ENCODE measurements at places on chromosomes 11 and 22.
A peak's percentile ranks its signal among the peaks of the same experiment; 100 is the strongest.

GRCh38 chr11:69343401-69344321, 49.7 kb downstream of the MYEOV start:
- DNase-seq, result no peak

DNA sequence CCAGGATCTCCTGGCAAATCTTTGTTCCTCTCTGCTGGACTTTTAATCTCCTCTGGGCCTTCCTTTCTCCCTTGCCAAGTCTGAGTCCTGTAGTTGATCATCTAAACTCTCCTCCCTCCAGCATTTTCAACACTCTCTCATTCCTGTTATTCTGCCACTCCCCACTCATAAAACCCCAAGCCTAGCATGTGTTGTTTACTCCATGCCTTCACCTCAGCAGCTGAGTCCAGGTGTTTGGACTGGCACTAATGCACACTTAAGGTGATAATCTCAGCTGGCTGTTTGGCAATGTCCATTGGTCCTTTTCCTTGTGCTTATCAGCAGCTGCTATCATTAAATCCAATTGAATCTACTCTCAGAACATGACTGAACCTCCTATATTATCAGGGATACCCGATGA, 876.8 kb upstream of the TENM4 start:
- no peak for DNase-seq

GRCh38 chr11:8268530-8269400, 5.1 kb upstream of the LMO1 start:
- DNase-seq, result no peak

GRCh38 chr11:68213135-68213515, at the start of gene KMT5B:
KMT5B (minus strand) TSS chr11:68213296; CDS start chr11:68190076, 23,220 bp downstream.
- peak; percentile 73 for DNase-seq

GRCh38 chr22:50530580-50530876, 716 bp upstream of the TYMP start:
- no peak for DNase-seq

DNA sequence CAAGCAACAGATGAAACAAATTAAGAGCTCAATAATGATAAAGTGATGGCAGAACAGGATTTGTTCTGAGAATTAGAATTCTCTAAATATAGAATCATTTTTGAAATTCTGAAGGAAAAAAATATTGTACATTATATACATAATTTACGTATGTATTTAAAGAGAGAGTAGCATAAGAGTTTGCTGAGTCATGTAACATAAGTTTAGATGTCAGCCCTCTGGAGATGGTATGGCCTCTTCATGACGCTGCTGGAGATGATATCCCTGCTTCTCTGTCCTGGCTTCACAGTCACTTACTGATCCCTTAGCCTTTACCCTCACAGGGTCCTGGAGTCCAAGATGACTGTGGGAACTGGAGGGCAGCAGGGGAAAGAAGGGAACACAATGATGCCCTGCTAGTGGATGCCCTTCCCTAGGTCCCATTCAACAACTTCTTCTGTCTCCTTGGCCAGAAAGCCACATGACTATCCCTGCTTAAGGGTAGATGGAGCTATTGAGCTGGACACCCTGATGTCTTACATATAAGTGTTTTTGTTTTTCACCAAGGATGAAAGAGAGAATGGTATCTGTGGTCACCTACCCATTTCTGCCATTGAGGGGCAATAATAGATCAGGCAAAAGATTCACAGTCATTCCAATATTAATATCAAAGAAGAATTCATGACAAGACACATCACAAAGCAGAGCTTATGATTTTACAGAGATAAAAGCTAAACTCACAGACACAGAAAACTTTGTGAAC, 753.1 kb downstream of the TBC1D22A start:
- DNase-seq, result no peak

GRCh38 chr11:103624708-103625623, 411.5 kb upstream of the DDI1 start:
- DNase-seq, result no peak

DNA sequence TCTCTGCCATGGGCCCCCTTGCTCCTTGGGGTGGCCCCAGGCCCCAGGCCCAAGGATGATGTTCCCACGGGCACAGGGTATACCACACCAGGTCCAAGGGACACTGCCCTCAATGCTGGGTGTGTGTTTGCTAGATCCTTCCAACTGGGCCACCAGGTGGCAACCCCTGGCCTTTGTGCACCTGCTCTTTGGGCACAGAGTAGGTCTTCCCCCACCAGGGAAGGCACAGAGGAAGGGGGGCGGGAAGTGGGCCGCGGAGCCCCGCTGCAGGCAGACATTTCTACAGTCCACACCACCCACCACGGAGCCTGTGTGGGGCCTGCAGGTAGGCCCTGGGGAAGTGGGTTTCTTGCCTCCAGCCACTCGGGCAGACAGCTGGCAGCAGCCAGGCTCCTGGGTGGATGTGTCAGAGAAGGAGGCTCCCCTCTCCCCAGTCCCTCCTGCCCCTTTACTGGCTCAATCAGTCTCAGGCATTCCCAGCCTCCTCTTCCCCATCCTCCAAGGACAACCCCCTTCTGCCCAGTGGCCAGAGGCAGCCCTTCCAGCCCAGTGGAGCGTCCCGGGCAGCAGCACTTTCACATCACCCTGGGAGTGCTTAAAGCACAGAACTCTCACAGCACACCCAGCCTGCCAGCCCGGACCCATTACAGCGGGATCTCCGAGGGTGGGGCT, 21.6 kb downstream of the MAFF start:
- DNase-seq, result no peak

GRCh38 chr11:118996926-118997626, 862 bp upstream of the CENATAC start:
- peak; percentile 50 for DNase-seq

DNA sequence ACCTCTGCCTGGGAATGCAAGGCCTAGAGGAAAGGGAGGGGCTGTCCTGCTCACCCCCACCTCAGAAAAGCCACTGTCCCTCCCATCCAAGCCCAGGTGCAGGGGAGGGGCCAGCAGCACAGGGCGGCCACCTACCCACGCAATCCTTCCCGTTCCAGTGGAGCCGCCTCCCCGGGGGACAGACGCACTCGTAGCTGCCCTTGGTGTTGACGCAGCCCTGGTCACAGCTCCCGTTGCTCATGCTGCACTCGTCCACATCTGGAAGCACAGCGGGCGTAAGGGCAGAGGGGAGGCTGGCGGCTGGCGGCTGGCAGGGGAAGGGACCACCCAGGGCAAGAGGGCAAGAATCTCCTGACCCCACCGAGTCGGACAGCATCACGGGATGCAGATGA, 40.3 kb upstream of the TTLL12 start:
- DNase-seq, result no peak

- no peak for DNase-seq
Measured at GRCh38 chr22:36936362-36937116, 23.1 kb downstream of the CSF2RB start.

GRCh38 chr22:46381142-46381541, 45.6 kb downstream of the TRMU start:
- no peak for DNase-seq

GRCh38 chr11:112467721-112468120, 207.1 kb upstream of the PLET1 start:
- DNase-seq, result no peak

DNA sequence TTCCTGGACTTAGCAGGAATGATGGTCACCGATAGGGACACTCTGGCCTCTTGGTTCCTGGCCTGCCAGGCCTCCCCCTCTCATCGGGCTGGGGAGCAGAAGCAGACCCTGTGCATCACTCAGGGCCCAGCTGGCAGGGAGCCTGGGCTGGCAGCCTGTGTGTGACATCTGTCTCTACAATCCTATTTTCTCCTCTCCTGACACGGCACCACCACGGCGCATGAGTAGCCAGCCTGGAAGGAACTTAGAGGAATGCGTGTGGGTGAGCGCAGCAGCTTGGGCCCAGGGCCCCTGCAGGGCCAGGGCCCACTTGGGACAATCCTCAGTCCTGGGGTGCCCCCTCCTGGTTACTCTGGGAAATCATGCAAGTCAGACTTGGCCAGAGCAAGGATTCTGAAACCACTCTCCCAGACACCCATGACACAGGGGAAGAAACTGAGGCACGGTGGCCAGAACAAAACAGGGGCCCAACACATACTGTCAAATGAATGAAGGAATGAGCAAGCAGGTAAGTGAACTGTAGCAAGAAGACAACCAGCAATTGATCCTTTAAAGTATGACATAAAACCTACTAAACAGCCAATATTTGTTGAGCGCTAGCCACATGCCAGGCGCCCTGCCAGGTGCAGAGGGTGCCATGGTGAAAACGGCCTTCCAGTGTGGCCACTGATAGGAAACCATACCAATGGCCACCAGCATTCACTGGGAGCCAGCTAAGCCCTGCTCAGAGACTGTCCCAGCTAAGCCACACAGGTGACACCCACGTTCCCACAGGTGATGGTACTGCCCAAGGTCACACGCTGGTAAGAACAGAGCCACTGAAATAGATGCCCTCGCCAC, 13.3 kb downstream of the RSPH14 start:
- DNase-seq, result peak; percentile 78

- DNase-seq, result no peak
Measured at GRCh38 chr11:76824980-76825725, 35.6 kb upstream of the ACER3 start.

GRCh38 chr22:40679964-40680818, 907 bp downstream of the MCHR1 start:
- no peak for DNase-seq

- no peak for DNase-seq
Measured at GRCh38 chr11:45818961-45819605, 14.1 kb downstream of the SLC35C1 start.

DNA sequence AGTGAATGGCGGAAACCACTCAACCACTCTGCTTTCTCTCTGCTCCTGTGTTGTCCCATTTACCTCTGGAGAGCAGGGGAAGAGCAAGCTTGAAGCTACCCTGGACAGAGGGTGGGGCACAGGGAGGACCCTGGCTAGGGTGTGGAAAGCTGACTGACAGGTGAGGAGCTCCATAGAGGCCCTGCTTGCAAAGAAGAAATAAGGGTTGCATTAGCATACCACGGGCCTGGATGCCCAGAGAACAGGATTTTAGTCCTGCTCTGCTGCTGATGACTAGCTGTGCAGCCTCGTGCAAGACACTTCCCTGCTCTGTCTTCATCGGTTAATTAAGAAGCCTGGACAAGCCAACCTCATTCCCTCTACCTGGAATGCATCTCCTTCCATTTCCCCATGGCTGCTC, 135.0 kb downstream of the BUD13 start:
- no peak for DNase-seq

DNA sequence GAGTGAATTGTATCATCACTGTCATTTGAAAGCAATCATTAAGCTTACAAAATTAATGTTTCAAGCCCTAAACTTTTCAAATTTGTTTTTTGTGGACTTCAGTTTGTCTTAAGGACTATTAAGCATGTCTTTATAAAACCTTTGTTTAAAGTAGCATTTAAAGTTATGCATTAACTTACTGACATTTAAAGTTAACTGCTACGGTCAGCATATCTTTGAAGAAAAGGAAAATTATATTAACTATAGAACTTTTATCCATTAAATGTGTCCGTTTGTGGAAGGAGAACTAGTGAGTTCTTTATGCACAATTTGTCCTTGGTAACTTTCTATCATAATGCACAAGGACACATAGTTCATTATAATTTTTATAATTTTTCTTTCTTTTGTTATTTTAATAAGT, 103.4 kb downstream of the FANCF start:
- no peak for DNase-seq

DNA sequence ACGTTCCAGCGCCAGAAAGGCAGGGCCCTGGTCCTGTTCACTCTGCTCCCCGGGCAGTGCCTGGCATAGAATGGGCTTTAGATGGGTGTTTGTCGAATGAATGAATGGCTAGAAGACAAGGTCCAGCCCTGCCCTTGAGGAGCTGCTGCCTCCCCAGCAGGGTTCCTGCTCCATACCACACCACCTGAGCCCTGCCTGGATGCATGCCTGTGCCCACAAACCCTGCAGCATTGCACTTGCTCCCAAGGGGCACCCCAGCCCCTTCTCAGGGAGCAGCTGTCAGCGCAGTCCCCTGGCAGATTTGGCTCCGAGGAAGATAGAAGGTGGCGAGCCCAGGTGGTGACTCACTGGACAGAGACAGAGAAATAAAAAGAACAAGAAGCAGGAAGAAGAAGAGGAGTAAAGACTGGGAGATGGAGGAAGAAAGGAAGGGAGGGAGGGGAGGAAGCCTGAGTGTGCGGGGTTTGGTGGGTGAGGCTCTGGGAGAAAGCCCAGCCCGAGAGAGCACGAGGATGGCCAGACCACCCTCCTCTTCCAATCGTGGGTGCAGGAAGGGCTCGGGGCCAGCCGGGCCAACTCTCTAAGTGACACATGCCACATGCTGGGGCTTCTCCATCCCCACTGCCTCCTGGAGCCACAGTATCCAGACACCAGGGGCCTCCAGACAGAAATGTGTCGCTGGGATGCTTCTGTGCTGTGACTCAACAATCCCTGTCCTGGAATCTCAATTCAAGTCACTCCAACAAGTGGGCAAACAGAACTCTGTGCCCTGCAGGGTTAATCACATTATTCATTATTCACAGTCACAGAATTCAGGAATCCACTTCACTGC, 1474.3 kb downstream of the BRD1 start:
- DNase-seq, result no peak

DNA sequence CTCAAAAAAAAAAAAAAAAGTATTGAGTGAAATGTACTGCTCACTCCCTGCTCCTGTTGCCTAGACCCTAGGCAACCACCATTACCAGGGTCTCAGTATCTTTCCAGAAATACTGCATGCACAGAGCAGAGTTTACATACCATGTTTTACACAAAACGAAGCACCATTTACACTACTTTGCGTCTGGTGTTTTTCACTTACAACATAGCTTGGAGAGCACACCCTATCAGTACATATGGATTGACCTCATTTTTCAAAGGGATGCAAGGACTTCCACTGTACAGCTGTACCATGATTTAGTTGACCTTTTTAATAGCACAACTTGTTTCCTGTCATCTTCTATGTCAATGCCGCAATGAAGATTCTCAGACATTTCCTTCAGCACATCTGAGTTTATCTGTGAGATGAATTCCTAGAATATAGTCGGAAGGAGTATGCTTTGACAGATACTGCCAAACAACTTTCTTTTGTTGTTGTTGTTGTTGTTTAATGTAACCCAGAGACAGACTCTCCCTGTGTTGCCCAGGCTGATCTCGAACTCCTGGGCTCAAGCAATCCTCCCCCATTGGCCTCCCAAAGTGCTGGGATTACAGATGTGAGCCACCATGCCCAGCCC, 6.1 kb downstream of the MYH9 start:
- DNase-seq, result no peak

DNA sequence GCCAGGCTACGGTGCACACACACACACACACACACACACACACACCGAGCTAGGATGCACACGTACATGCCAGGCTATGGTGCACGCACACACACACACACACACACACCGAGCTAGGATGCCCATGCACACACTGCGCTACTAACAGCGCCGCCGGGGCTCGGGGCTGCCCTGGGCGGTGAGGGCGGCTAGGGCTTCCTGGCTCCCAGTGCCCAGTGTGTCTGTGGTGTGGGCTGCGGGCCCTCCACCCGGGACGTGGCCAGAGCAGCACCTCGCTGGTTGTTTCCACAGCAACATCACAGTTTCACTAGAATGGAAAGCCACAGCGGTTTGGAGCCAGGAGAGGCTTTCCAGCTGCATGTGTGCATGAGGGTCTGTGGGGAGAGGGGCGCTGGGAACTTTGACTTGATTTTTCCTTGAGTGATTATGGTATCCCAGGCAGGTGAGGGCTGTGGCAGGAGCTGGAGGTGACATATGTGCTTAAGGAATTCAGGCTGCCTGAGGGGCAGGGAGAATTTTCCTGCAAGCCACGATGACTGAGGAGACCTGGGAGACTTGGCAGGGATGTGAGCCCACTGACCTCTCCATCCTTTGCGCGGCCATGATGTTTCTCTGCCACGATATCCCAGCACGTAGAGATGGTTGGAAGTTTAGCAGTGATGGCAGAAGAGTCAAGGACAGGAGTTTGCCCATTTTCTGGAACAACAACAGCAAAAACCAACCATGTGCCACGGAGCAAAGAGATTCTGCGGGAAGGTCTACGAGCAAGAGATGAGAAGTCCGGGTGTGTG, 195.9 kb downstream of the SNX19 start:
- DNase-seq, result no peak

GRCh38 chr22:37024339-37025157, 5.0 kb downstream of the MPST start:
- no peak for DNase-seq
